ENCODE measurements at places on chromosomes 12 and 14. TPM values are rescaled to one million over a fixed set of nuclear protein-coding genes. Genes with fewer than 3 reads are reported as not detected.

The SLC25A47 gene
- not detected for total RNA-seq

The CYP27B1 gene
- total RNA-seq: 2.0 TPM

The AMHR2 gene
- 0.86 TPM for total RNA-seq

The SMIM41 gene
- total RNA-seq: not detected

The NRXN3 gene
- 1.0 TPM for total RNA-seq

The AP1G2 gene
- 38.7 TPM for total RNA-seq

The PAN2 gene
- 14.0 TPM for total RNA-seq

The TMEM119 gene
- total RNA-seq: 0.20 TPM

The FGD4 gene
- total RNA-seq: 19.7 TPM

The CLEC2D gene
- 0.47 TPM for total RNA-seq

The POTEG gene
- not detected for total RNA-seq

The RIMBP2 gene
- 0.08 TPM for total RNA-seq

The NEK9 gene
- 37.4 TPM for total RNA-seq

The CCDC63 gene
- total RNA-seq: 0.03 TPM

The C12orf50 gene
- not detected for total RNA-seq

The PDE3A gene
- total RNA-seq: 3.0 TPM

The C12orf57 gene
- 322 TPM for total RNA-seq

The KRT6A gene
- 11.2 TPM for total RNA-seq

The TMPRSS12 gene
- not detected for total RNA-seq

The PTHLH gene
- 13.2 TPM for total RNA-seq

The ACOT6 gene
- not detected for total RNA-seq

The C12orf76 gene
- 7.7 TPM for total RNA-seq

The JDP2 gene
- 36.0 TPM for total RNA-seq

The LUM gene
- total RNA-seq: 0.33 TPM

The GPR135 gene
- total RNA-seq: 0.70 TPM

The TMTC1 gene
- total RNA-seq: 0.03 TPM

The RTL1 gene
- total RNA-seq: 0.23 TPM

The TSHR gene
- not detected for total RNA-seq

The TSPAN11 gene
- 0.10 TPM for total RNA-seq

Data from A549 treated with Hydrocortisone at 1 μM for 4 hours (cell line).